ENCODE measurements at places on chromosomes 7 and 10.

- DNase-seq, result peak; percentile 72
Observed at GRCh38 chr7:30771880-30772425, 736 bp downstream of the MINDY4 start.

DNA sequence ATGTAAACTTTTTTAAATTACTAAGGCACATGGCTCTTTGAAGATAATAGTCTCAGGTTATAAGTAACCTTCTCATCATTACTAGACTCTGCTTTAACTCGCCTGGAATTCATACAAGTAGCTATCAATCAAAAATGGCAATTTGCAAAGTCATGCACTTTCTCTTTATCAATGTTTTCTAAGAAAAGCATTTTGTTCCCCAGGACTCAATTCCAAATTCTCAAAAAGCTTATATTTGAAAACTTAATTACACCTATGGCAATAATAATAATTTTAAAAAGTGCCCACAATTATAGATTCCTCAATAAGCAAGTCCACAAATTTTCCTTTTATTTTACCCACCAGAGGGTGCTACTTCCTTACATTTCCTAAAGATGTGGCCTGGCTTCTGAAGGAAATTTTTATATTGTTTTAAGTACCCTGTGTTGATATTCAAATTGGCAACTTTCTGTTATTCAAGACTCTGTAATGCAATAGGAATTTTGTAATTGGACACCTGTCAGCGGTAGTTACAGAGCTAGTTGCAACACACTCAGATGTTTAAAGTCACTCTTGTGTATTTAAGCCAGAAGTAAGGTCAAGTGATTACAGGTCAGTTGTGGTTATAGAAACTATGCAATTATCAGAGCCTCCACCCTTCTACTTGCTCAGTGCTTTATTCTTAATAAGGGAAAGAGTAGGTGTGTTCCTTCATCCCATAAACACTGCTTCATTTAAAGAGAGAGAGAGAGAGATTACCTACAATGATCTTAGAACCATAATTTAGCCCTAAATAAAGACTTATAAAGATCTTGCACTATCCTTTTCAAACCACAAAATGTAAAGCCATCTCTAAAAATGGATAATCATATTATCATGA is 47.1 kb upstream of the HYAL4 start:
- peak; percentile 52 for DNase-seq

DNA sequence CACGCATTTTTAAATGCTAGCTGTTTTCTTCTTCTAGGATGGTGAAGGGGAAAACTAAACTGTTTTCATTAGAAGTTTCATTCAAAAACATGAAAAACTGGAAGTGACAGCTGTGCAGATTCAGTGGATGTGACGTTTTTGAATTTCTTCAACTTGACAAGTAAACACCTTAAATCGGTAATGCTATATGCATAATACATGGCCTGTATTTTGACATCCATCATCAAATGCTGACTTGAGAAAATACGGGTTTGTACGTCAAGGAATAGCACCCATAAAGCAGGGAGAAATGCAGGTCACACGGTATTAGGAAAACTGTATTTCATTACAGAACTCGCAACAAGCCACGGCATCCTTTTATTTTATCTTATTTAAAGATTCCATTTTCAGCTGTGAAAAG is 720.5 kb downstream of the KCNMA1 start:
- no peak for DNase-seq

GRCh38 chr7:22168129-22168634 is 188.8 kb downstream of the RAPGEF5 start:
- DNase-seq, result no peak

DNA sequence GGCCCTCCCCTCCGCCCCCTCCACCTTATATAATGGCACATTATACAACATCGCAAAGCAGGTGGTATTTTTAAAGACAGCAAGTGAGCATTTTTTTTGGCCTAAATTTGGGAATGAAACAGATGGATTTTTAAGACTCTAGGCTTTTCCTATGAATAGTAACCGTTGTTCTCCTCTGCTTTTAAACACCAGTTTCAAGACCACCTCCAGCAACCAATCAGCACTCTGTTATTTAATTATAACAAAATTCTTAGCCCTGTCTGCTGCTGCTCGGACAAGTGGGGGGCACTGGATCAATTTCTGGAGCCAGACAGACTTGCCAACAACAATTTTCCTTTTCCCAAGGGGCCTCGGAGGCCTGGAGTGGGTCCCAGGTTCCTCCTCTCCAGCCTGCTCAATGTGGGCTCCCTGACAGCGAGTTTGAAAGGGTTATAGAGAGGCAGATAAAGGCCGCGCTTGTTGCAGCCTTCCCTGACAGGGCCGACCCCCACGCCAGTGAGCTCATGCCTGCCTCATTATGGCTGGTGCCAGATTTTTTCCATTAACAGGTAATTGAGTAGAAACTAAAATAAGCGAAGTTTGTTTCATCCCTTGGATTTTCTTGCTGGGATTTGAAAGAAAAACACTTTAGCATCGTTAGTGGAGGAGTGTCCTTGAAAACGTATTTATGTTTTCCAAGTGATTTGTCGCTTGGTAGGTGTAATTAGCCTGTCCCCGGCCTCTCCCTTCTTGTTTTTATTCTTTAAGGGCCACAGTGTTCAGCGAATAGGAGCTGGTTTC is 227.3 kb downstream of the TCF7L2 start:
- no peak for DNase-seq

DNA sequence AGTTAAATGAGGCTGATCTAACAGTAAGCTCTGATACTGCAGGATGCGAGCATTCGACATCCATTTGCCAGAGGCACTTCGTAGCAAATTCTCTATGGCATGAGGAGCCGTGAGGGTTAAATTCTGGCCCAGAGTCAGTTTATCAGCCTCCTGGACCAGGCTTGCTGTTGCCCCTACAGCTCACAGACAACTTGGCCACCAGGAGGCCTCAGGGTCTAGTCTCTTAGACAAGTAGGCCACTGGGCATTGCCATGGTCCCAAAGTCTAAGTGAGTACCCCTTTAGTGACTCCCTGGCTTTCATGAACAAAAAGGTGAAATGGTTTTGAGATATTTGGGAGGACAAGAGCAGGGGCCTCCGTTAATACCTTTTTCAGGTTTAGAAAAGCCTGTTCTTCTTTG is 178.0 kb upstream of the MBL2 start:
- DNase-seq, result no peak

DNA sequence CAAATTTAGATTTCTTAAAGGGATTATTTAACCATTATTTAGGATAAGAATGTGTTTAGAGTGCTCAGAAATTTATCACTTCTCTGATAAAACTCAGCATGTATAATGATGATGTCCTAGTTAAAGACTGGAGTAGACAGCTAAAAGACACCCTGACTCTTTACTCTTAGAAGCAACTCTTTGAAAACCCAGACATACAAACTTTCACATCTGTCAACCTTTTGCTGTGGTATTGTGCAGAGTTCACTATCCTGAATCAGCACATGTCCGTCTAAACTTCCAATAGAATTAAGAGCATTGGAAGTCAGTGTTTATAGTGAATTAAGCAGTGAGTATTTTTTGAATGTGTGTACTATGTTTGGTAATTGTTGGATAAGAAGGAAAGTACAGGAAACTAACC is 24.9 kb downstream of the ZNRF2 start:
- DNase-seq, result no peak

DNA sequence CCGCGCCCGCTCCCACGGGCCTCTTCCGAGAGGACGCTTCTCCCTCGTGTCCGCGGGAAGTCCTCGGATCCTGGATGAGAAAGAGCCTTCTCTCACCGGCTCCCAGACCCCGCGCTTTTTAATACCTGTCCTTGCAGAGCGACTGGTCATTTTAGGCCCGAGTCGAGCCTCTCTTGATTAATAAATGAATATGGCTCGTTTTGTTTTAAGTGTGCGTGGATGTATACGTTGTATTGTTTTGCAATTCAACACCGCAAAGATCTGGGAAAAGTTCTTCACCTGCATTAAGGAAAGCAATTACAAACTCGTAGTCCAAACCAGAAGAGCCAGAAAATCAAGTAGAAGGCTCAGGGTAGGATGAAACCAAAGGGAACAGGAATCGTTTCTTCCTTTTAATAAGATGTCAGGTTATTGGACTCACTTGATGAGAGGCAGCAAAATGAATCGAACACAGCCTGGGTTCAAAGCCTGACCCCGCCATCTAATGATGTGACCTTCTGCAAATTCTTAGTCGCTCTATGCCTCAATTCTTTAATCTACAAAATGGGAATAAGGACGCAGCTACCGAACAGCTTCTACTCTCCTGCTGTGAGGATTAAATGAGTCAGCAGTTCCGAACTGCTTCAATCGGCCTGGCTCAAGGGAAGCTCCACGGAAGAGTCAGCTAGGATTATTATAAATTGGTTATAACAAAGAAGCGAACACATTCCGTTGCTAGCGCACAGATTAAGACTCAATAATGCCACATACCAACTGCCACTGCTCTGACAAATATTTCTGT is 277.8 kb upstream of the NEBL start:
- no peak for DNase-seq

GRCh38 chr7:43721193-43721806 is 8.0 kb downstream of the COA1 start:
- DNase-seq, result peak; percentile 79
